ENCODE measurements at places on chromosomes 5 and 9.

GRCh38 chr5:14208071-14209021, 65.2 kb downstream of the TRIO start:
- no peak for DNase-seq

DNA sequence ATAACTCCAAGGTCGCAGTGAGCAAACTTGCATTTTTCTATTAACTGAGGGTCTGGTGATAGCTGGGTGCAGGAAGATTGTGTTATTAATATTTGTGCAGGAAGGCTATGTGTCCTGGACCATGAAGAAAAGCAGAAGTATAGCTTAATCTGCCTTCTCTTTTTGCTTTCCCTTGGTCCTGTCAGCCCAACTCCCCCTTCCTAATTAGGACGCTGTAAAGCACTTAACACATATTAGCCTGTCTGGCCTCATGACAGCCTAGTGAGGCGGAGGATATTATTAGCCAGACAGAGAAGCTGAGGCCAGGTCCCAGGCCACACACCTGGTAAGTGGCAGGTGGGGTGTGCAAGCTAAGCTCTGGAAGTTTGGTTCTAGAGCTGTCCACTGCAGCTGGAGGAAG, 29.5 kb downstream of the SLC46A2 start:
- DNase-seq = no peak

DNA sequence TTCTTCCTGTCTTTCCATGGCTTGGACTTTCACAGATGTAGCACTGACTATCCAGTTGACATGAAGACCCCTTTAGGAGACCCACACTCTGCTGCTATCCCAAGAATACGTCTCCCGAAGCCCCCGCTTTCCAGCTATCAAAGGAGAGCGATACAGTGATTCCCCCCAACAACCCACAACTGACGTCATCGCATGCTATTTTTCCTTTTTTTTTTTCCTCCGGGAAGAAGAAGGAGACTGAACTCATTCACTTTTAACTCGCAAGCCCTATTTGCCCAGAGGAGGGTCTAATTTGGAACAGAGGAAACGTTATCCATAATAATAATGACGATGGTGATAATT, 2.1 kb downstream of the PAPPA start:
- no peak for DNase-seq

DNA sequence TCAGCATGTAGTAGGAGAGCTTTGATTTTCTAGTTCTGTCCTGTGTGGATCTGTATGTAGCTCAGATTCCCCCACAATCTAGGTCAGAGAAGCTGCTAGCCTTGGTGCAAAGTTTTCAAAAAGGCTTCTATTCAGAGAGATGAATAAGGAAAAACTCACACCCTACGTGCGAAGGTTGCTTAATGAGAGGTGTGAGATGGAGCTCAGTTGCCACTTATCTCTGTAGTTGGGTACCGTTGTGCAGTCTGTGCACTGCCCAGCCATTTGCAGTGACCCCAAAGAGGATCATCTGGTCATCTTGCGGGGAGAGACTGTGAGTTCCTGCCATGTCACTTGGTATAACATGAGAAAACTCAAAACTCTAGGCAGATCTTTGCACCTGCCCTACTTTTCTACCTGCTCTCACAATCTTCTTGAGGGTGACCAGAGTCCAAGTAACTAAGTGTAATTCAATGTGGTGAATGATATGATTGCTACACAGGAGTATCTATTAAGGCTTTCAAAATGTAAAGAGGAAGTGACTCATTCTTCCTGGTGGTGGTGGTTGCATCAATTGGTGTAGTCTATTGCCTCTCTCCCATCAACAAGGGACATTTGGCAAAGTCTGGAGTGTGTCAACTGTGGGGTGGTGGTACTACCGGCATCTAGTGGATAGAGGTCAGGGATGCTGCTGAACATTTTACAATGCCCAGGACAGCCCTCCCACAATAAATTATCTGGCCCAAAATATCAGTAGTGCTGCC, 65.2 kb downstream of the TMC1 start:
- DNase-seq = peak; percentile 88

GRCh38 chr9:91208837-91209236, 152.9 kb downstream of the AUH start:
- no peak for DNase-seq

DNA sequence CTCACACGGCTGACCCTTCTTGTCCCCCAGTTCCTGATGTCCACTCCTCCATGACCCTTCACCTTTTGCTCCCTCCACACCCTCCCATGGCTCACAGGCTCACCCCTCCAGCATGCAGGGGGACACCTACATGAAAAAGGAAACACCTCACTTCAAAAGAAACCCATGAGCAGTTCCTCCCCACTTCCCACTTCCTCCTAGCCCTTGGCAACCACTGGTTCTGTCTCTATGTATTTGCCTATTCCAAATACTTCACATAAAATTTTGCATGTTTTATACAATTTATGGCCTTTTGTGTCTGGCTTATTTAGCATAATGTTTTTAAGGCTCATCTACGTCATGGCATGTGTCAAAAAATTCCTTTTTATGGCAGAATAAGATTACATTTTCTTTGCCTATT, 100.2 kb upstream of the S1PR3 start:
- no peak for DNase-seq

DNA sequence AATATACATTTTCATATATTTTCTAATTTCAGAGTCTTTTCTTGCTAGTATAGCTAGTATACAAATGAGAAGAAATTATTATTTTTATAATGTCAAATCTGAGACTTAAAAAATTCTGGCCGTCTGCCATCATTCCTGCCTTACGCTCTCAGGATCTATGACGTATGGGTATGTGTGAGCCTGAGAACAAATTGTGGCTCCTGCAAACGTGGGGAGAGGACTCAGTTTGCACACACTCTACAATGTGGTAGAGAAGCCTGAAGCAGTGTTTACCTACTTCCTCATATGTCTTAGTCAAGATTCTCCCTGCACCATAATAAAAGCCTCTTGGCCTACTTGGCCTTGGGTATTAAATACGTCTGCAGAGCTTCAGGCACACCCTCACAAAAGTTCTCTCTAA, 825.4 kb downstream of the SEMA5A start:
- DNase-seq = no peak

- peak; percentile 57 for DNase-seq
Measured at GRCh38 chr5:17132444-17133083, 84.9 kb upstream of the BASP1 start.

GRCh38 chr5:52989025-52989780, at the start of gene ITGA2:
Gene ITGA2, plus strand, starts transcription at chr5:52989352. Its CDS starts 117 bp downstream, at chr5:52989469.
- no peak for DNase-seq

- DNase-seq = no peak
Measured at GRCh38 chr5:159826351-159827214, 89.7 kb upstream of the ADRA1B start.

GRCh38 chr5:38265546-38266179, 7.3 kb downstream of the EGFLAM start:
- peak; percentile 70 for DNase-seq

GRCh38 chr5:34625246-34625645, 30.9 kb upstream of the RAI14 start:
- no peak for DNase-seq

- no peak for DNase-seq
Measured at GRCh38 chr5:155193029-155193428, 179.5 kb downstream of the KIF4B start.

- no peak for DNase-seq
Measured at GRCh38 chr5:39928709-39929108, 503.9 kb upstream of the DAB2 start.

- peak; percentile 4 for DNase-seq
Measured at GRCh38 chr5:74056789-74057164, 430.8 kb downstream of the ARHGEF28 start.

DNA sequence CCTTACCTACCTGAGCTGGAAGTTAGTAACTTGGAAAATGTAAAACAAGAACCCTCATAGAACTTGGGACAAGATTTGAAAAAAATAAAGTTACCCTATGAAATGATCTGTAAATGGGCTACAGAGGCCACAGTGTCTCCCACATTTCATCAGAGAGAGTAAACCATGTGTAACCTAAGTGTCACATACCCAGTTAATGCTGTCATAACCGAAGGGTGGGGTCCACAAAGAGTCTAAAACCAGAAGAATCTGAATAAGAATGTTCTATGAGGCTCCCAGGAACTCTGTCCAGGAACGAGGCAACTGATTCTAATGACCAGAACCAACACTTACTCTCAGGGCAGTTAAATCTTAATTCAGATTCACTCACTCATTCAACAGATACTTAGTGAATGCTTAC, 1.0 kb upstream of the FAM13B start:
- peak; percentile 29 for DNase-seq

DNA sequence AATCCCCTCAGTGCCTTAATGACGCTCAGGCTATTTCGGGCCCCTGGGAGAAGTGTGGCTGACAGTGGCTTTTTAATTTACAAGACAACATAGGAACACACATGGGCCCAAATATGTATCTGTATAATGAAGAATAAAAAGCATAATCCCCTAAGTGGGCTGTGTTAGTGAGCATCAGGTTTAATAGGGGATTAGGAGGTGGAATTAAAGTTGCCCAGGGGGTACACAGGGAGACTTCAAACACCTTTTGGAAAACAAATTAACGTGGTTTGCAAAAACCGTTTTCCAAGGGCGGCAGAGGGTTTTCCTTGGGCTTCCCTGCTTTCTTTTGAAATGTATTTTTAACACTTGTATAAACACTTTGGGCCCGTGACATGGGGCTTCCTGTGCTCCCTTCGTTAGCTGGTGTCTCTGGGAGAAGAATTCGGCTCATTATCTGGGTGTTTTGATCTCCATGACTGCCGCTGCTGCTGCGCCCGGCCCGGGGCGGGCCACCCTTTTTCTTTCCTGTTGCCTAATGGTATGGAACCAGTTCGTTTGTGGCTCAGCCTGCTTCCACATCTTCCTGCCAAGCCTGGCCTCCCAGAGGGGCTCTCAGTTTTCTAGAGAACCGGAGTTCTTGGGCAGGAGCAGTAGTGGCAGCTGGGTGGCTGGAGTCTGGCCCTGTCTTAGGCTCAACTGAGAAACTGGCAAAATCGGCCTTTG, 173.0 kb downstream of the MACROH2A1 start:
- DNase-seq = no peak

- DNase-seq = peak; percentile 29
Measured at GRCh38 chr5:122195802-122196394, 66.6 kb downstream of the ZNF474 start.

GRCh38 chr5:116046261-116046660, 14.0 kb downstream of the ARL14EPL start:
- no peak for DNase-seq

GRCh38 chr9:95606489-95607350, 89.9 kb upstream of the PTCH1 start:
- no peak for DNase-seq

GRCh38 chr9:35728041-35728971, 3.7 kb downstream of the TLN1 start:
- peak; percentile 93 for DNase-seq

GRCh38 chr5:79080804-79081203, 11.2 kb downstream of the BHMT2 start:
- DNase-seq = no peak

GRCh38 chr5:131810510-131811249, 13.9 kb upstream of the FNIP1 start:
- peak; percentile 68 for DNase-seq

GRCh38 chr9:90953200-90953599, 151.6 kb downstream of the SYK start:
- no peak for DNase-seq

GRCh38 chr5:53291528-53291927, 182.0 kb upstream of the MOCS2 start:
- peak; percentile 66 for DNase-seq

DNA sequence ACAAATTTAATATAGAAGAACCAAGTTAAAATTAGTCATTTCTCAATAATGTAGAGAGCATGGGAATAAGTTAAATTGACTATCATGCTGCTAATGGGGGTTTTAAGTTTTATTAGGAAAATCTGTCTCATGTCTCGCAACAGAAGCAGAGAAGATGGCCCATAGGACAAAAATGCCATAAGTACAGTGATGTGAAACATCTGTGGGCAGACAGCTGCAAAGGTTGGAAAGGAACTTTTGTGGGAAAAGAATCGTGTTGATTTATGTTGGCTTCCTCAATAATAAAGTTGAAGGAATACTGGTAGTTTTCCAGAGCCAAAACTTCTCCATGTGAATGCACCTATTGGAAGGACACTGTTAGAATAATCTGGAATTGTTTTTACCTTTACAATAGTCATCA, 44.8 kb downstream of the VCAN start:
- no peak for DNase-seq

DNA sequence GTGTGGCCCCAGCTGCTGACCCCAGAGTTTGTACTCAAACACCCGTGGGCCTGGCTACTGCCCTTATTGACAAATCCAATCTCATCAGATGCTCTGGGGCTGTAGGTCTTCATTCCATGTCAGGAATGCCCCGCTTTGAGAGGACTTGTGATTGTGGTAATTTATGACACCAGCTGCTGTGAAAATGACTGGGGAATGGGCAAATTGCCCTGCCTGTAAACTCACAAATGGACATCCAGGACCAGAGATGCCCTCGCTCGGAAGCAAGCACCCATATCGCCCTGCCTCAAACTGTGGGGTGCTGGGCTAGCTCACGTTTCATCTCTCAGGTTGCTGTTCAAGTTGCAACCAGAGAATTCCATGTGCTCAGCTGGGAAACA, 225.9 kb upstream of the MAP3K1 start:
- DNase-seq = no peak

All from OCI-M1 (cell line).